ENCODE measurements at places on chromosomes 13 and 19. TPM values are rescaled to one million over a fixed set of nuclear protein-coding genes. Genes with fewer than 3 reads are reported as not detected.

The PRSS57 gene
- total RNA-seq, result not detected

The CYP4F12 gene
- total RNA-seq, result 98.5 TPM

The NLRP12 gene
- total RNA-seq, result not detected

The SOHLH2 gene
- not detected for total RNA-seq

The RYR1 gene
- 6.4 TPM for total RNA-seq

The TPTE2 gene
- not detected for total RNA-seq

The LILRA1 gene
- total RNA-seq, result not detected

All from stomach (tissue), 19 donors.